GM12878 (cell line): ENCODE measurements at places on chromosomes 1 and 21.

DNA sequence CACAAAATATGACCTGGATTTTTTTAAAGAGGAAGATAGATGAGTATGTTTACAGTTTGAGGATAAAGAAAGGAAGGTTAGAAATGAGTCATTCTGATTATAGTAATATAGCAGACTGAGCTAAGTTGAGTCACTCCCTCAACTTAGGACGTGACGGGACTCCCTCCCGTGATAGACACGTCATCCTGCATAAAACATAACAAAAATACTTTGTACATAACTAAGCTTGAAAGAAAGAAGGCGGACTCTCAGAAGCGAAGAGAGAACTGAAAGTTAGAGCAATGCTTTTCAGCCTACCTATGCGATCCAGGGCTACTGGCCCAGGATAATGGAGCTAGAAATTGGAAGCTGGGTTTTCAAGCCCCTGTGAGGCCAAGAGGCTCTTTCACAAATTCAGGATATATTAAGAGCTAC, 53.0 kb upstream of the DESI2 start:
- DNase-seq = peak; percentile 40

GRCh38 chr1:47724432-47724999, 272.7 kb downstream of the TRABD2B start:
- DNase-seq = no peak

DNA sequence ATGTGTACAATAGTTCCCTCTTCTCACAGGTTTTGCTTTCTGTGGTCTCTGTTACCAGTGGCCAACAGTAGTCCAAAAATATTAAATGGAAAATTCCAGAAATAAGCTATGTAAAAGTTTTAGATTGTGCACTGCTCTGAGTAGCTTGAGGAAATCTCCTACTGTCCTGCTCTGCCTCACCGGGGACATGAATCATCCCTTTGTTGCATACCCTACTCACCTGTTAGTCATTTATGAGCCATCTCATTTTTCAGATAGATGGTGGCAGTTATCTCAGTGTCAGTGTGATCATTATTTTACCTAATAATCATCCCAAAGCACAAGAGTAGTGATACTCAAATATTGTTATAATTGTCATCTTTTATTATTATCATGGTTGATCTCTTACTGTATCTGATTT, 688.1 kb downstream of the PLA2G4A start:
- no peak for DNase-seq

DNA sequence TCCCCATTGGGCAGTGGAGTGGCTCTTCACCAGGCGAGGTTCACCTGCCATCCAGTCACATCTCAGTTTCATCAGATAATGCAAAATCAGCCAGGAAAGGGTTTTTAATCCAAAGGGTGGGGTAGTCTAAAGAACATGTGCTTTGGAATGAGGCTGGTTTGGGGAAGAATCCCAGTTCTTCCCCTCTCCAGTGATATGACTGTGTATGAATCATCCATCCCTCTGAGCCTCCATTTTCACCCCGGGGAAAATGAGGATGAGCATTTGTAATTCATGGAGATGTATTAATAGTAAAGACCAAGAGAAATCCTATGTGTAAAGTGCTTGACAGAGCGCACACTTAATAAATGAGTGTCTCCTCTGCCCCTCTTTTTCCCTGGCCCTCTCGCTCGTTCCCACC, 215.1 kb upstream of the FGGY start:
- DNase-seq = no peak

DNA sequence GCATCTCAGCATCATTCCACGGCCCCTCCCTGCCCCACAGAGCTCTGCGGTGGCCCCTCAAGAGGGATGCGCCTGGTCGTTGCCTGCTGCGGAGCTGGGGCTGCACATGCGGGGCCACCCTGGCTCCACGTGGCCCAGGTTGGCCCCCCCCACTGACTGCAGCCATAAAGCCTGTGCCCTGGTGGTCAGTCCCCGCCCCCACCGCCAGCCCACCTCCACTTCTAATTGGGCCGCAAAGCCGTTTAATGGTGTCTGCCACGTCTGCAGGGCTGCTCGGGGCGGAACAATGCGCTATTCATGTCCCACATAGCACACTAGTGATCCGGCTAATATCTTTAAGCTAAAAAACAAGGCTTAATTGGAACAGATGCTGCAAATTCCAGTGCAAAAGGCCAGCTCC, 33.5 kb upstream of the ACTRT2 start:
- DNase-seq = no peak

- DNase-seq = no peak
These were observed 26.2 kb upstream of the SAMSN1 start for GRCh38 chr21:14572204-14572780.

DNA sequence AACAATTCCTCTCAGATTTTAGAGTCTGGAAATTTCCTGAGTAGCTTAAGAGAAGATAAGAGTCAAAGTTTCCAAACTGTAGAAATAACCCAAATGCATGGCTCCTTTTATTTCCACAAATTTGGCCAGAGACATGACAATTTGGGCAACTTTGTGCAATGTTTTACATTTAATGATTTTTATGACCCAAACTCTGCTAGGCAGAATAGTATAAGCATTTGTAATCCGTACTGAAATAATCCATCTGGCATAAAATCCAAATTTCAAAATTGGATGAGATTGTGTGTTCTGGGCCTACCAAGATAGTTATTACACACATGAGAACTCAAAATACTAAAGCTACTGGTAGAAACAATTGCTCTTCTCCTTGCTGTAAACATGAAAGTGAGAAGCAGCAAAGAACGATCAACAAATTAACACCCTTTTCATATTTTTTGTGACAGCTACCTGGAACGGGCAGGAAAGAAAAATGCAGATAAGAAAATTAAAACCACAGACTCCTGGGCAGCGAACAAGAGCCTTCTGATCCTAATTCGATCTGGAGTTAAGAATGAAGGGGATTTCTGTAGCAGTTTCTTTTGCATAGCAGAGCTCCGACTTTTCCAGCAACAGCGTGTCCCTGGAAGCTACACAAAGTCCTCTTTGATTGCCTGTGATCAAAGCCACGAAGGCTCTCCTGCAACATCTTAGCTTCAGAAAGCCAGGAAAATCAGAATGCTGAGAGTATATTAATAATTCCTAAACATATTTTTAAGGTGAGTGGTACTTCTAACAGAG, 191.2 kb downstream of the GRIK1 start:
- DNase-seq = no peak

DNA sequence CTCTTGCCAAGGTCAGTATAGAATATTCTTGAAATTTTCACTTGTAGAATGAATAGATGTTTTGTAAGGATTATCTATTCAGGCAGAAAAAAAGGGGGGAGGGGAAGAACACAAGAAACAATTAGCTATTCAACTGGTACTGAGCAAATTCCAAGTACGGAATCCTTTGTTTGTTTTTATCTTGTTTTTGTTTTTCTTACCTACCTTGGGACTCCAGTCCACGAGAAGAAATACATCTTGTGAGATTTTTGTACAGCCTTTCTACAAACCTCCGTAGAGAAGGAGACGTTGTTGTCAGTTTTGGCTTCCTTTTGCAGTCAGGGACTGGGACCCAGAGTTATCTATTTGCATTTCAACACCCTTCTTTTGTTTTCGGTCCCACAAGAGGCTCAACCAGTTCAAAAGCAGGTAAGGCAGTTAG, 36.0 kb downstream of the ZNF281 start:
- no peak for DNase-seq

DNA sequence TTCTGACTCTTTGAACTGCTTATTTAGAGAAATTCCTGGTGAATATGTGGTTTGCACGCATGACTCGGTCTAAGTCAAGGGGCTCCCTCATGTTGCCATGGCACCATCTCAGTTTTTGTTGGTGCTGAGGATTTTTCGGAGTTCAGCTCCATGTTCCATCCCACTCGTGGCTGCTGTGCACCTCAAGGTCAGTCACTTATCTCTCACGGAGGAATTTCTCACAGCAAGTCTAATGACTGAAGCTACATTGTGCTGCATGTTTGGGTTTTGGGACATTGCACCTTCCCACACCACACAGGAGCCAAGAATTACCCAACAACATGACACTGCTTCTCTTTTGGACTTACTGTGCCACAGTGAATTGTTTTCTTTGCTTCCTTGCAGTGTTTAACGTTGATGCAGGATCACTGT, 269.9 kb downstream of the NCAM2 start:
- no peak for DNase-seq

GRCh38 chr1:234900595-234900994, 228.0 kb downstream of the TOMM20 start:
- DNase-seq = no peak

GRCh38 chr1:22619252-22619651, 17.2 kb upstream of the C1QA start:
- DNase-seq = no peak

GRCh38 chr1:50027794-50028193, 4.0 kb upstream of the AGBL4 start:
- DNase-seq = no peak

GRCh38 chr1:241513378-241513777, 6.2 kb downstream of the FH start:
- no peak for DNase-seq

GRCh38 chr1:77037038-77037437, 169.8 kb downstream of the ST6GALNAC5 start:
- DNase-seq = no peak

GRCh38 chr1:204268101-204268500, 54.3 kb upstream of the GOLT1A start:
- no peak for DNase-seq

DNA sequence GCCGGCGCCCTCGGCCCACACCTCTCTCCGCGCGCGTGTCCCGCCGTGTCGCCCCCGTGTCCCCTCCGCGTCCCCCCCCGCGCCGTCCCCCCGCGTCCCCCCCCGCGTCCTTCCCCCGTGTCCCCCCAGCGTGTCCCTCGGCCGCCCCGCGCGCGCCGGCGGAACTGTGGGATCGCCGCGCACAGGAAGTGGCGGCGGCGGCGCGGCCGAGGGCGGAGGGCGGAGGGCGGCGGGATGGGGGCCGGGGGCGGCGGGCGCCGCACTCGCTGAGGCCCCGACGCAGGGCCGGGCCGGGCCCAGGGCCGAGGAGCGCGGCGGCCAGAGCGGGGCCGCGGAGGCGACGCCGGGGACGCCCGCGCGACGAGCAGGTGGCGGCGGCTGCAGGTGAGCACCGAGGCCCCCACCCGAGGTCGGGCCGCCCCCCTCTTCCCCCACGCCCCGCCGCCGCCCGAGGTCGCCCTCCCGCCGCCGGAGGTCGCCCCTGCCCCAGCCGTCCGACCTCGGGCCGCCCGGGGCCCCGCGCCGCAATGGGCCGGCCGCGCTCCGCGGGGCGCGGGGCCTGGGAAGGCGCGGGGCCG, at the start of gene AGPAT3:
TSS of gene AGPAT3 (plus strand) at position 262 of the 578 bp plus-strand sequence. CDS start 94,459 bp downstream, outside the sequence.
- DNase-seq = no peak

GRCh38 chr1:186841599-186841998, 12.8 kb downstream of the PLA2G4A start:
- no peak for DNase-seq

- DNase-seq = no peak
These were observed 83.9 kb upstream of the ZNF648 start for GRCh38 chr1:182145441-182145840.

- no peak for DNase-seq
These were observed 176.6 kb downstream of the GRIK3 start for GRCh38 chr1:36857754-36858153.

DNA sequence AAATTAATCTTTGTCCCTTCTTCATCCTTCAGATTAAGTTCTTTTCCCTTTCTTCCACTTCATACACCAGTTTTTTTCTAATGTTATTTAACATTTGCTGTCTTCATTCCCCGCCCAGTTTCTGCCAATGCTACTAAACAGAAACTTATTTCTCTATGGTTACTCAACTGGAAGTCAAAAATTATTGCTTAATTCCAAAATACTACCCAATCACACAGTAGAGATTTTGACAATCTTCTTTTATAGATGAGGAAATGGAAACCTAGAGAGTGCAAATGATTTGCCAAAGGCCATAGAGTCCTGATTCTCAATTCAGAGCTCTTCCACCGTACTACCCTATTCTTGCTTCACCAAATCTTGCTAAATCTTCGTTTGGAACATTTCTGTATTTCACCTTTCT, 58.1 kb upstream of the SH3GLB1 start:
- no peak for DNase-seq

DNA sequence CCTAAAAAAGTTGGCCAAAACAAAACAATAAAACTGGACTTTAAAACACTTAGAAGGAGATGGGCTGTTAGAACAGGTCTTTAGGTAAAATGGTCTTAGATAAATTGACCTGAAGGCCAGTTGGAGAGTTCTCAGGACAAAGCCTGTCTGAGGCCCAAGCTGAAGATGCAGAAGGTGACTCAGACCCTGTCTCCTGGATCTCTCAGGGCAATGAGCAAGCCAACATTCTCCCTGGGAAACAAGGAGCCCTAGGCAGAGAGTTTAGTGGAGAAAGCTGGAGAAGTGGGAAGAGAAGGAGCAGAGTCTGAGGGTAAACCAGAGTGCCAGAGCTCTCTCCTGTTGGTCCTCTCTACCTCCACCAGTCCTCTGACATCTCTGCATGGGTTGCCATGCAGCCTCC, 70.1 kb downstream of the FCRL5 start:
- no peak for DNase-seq

DNA sequence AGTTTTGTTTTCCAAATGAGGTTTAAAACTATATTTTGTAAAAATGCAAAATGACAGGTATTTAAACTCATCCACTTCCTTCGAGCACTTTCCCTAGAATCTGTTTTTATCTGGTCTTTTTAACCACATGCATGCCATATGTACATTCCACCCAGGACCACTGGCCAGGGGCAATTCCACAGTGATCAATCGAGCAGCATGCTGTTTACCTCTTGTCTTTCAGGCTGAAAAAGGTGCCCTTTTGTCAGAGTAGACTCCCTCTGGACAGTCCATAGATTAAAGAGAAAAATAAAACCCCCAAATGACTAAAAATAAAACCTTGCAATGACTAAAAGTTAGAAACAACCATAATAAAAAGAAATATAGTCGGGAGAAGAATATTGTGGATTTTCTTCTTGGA, 313.3 kb downstream of the LMO4 start:
- DNase-seq = no peak

DNA sequence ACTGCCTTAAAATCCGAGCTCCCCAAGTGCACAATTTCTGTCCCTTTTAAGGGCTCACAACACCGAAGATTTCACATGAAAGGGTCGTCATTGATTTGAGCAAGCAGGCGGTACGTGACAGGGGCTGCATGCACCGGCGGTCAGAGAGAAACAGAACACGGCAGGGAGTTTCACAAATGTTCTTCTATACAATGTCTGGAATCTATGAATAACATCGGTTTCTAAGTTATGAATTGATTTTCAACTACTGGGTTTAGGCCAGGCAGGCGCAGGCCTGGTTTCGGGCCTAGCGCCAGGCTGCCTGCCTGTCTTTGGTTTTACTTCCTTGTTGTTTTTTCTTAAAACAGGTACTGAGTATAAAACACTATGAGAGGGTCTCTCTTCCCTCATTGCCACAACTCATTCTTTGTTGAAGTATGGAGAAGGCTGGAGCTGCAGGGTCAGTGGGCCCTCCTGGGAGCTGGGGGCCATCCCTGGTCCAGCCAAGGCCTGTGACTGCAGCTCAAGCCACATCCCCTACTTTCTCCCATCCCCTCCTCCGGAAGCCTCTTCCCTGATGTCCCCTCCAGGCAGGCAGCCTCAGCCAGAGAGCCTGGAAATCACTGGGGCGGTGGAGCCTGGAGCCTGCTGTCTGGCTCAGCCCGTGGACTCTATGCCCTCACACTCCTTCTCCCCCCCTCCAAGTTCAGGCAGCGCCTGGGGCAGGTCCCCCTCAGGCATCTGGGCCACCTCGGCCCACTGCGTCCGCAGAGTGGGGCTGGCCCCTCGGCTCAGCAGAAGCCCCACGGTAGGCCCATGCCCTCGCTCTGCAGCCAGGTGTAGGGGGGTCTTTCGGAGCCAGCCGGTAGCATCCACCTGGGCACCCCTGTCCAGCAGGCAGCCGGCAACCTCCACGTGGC, 2.4 kb downstream of the ANKRD65 start:
- DNase-seq = no peak
